ENCODE measurements at places on chromosomes 1 and 21.

DNA sequence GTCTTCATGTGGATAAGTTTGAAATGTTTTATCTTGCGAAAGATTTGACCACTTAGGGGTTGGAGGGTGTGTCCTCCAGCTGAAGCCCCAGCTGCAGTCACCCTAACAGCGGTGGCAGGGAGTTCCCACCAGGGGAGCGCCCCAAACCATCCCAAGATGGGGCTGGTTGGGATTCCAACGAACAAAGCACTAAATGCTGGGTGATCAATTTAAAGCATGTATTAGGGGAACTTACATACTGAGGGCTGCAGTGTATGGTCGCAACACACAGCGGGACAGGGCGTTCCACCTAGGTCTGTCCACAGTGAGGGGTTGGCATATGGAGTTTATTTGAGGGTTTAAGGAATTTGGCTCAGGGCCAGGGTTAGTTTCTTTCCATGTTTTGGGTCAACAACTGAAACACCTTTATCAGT, 26.3 kb downstream of the SLC37A1 start:
- no peak for DNase-seq

GRCh38 chr1:16167331-16168143, 11.7 kb upstream of the EPHA2 start:
- DNase-seq: no peak

DNA sequence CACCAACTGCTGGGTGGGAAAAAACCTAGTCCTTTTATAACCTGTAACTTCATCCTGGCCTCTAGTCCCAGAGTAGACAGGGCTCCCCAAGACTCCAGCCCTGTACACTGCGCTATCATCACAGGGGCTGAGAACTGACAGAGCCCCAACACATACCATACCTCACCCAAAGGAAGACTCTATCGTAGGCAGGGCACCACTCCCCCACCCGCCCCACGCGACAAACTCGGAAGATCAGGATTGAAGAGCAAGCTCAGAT, 15.8 kb downstream of the INPP5B start:
- no peak for DNase-seq

GRCh38 chr21:41961753-41962152, 7.9 kb upstream of the C2CD2 start:
- DNase-seq: no peak

DNA sequence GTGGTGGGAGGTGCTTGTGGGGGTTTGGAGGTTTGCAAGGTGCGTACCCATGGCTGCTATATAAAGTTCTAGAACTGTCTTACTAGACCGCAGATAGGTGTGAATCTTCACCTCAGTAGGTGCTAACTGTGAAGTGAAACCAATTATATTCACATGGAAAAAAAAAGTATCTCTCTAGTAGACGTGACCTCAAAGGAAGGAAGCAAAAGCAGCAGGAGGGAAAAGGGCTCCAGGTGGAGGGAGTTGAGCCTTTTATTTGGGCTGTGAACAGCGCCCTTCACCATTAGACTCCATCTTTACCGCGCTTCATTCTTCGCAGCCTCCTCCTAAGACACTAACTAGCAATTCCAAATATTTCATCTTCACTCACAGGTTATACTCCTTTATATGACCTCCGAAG, 129.8 kb downstream of the TBX19 start:
- DNase-seq: no peak

DNA sequence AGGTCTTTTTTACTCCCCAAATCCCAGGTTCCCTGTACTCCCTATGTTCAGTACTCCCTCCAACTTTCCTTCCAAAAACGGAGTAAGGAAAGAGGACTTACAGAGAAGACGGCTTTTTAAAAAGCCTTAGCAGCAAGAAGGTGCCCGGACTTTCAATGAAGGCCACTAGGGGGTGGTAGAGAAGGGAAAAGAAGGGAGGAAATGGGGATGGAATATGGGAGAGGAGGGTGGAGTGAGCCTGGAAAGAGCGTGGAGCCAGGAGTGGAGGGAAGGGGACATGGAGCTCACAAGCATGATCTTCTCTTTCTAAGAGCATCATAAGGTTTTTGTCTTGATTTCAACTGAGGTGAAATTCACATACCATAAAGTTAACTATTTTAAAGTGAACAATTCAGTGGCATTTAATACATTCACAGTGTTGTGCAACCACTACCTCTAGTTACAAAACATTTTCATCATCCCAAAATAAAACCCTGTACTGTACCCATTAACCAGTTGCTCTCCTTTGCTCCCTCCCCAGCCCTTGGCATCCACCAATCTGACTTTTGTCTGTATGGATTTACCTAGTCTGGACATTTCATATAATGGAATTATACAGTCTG, 129.9 kb downstream of the ZNF281 start:
- DNase-seq: no peak

- DNase-seq: no peak
Observed at GRCh38 chr21:45104560-45104959, 30.2 kb downstream of the ADARB1 start.

DNA sequence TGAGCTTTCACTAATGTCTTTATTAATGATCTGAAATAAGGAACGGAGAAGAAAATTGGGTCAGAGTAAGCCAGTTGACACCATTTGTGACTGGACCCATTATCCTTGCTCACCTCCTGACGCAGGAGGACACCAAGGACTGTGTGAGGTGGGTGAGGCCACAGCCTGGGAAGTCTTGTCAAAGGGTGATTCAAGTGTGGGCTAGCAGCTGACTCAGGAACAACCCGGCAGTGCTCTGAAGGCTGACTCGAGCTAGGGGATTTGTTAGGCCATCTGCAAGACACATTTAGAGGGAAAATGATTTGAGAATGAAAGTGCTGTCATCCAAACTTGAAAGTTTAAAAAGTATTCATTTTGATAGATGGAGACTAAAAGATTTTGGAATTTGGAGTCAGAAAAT, 21.2 kb downstream of the PRRX1 start:
- DNase-seq: no peak

- no peak for DNase-seq
Observed at GRCh38 chr1:114472408-114472807, 38.6 kb downstream of the TRIM33 start.

DNA sequence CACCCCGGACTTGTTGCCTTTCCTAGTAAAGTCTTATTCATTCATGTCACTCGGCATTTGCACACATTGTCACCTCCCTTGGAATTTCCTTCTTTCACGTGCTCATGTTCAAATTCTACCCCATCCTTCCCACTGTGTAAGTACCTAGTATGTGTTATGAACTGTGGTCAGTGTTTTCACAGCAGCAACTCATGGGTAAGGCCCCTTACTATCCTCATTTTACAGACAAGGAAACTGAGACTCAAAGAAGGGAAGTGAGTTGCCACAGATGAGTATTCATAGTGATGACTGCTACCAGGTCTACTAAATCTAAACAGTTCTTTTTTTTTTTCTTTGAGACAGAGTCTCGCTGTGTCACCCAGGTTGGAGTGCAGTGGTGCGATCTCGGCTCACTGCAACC, 10.5 kb downstream of the CITED4 start:
- no peak for DNase-seq

DNA sequence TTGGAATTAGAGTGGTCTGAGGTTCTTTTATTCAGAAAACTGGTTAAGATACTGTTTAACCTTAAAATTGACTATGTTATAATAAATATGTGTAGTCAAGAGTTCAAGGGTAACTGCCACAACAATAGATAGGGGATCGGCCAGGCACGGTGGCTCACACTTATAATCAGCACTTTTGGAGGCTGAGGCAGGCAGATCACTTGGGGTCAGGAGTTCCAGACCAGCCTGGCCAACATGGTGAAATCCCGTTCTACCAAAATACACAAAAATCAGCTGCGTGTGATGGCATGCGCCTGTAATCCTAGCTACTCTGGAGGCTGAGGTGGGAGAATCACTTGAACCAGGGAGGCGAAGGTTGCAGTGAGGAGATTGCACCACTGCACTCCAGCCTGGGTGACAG, 39.5 kb downstream of the PDC start:
- DNase-seq: no peak

- DNase-seq: no peak
Observed at GRCh38 chr1:168775366-168775765, 46.4 kb upstream of the DPT start.

GRCh38 chr1:74392840-74393239, 119.6 kb downstream of the LRRC53 start:
- no peak for DNase-seq

DNA sequence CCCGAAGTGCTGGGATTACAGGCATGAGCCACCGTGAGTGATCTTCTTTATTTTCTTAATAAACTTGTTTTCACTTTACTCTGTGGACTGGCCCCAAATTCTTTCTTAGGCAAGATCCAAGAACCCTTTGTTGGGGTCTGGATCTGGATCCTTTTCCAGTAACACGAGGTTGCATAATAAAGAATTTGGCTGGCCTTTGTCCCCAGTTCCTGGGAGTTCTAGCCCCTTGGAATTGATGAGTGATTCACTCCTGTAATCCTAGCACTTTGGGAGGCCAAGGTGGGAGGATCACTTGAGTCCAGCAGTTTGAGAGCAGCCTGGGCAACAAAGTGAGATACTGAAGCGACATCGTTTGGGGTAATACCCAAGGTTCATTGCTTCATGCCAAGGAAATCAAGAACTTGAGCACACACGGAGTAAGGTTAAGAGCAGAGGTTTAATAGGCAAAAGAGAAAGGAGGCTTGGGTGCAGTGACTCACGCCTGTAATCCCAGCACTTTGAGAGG, 2.2 kb upstream of the TOMM20 start:
- DNase-seq: no peak

DNA sequence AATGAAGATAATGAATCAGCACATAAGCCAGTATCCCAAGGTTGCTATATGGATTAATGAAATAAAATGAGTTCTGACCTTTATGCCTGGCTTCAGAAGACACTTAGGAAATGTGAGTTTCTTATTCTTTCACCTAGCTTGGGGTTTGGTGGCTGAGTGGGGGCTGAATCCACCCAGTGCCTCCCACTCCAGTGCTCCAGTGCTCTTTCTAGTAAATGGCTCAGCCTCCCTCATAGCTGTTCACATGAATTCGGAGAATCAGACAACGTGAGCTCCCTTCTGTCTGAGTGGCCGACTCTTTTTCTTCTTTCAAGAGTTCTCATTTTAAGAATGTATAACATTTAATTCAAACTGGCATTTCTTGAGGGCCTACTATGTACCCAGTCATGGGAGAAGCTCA, 43.5 kb downstream of the TRABD2B start:
- no peak for DNase-seq

DNA sequence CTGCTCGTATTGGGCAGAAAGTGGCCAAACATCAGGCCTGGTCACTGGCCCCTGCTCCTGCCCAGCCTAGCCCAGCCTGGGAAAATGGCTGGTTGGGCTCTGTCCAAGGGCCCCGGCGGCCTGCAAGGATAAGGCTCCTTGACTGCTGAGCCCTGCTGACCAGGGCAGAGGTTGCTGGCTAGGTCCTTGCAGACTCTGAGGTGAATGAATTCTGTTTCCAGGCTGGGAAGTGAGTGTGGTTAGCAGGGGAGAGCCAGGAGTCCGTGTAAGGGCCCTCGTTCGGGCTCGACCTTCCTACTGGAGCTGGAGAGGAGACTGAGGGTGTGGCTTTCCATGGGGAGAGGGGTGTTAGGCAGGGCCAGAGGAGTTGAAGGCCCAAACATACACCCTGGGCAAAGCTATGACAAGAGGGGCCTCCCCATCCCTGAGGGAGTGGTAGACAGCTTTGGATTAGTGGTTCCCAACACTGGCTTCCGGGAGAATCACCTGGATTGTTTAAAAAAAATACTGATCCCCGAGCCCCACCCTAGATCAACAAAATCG, 20.6 kb downstream of the CSF1 start:
- no peak for DNase-seq

- no peak for DNase-seq
Observed at GRCh38 chr1:220149742-220150141, 55.8 kb downstream of the IARS2 start.

DNA sequence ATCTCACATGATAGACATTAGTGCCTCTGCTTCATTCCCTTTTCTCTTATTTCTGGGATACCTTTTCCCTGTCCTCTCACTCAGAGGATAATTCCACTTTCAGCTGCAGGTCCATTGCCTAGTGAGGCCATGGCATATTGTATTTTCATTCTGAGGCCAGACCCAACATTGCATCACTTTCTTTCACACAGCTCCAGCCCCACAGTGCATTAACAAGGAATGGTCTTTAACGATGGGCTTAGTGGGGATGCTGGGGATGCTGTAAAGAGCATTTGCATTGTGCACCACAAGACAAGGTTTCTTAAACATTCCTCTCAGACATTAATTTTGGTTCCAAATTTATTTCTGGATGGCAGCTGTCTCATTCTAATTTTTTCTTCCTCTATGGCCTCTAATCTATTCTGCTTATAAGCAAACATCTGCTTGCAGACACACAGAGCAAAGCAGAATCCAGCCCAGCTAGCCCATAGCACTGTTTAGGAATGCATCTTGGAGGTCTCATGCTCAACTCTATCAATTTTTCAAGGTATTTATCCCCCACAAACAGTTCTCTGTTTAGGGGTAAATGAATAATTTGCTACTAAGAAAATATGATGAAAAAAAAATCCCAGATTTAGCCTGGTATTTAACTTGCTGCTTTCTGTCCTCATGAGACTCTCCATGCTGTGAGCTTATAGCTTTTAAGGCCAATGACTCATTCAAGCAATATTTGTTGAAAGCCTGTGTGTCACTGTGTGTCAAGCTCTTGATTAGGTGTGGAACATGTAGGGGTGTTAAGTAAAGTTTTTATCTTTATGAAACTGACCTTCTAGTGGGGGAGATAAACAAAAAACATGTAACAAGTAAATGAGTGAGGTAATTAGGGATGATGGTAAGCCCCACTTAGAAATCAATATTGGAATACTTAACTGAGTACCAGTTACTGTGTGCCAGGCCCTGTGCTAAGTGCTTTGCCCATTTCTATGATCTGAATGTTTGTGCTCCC, 44.5 kb upstream of the CCDC190 start:
- no peak for DNase-seq
